ENCODE measurements at places on chromosomes 2 and 18.
A peak's percentile ranks its signal among the peaks of the same experiment; 100 is the strongest.

DNA sequence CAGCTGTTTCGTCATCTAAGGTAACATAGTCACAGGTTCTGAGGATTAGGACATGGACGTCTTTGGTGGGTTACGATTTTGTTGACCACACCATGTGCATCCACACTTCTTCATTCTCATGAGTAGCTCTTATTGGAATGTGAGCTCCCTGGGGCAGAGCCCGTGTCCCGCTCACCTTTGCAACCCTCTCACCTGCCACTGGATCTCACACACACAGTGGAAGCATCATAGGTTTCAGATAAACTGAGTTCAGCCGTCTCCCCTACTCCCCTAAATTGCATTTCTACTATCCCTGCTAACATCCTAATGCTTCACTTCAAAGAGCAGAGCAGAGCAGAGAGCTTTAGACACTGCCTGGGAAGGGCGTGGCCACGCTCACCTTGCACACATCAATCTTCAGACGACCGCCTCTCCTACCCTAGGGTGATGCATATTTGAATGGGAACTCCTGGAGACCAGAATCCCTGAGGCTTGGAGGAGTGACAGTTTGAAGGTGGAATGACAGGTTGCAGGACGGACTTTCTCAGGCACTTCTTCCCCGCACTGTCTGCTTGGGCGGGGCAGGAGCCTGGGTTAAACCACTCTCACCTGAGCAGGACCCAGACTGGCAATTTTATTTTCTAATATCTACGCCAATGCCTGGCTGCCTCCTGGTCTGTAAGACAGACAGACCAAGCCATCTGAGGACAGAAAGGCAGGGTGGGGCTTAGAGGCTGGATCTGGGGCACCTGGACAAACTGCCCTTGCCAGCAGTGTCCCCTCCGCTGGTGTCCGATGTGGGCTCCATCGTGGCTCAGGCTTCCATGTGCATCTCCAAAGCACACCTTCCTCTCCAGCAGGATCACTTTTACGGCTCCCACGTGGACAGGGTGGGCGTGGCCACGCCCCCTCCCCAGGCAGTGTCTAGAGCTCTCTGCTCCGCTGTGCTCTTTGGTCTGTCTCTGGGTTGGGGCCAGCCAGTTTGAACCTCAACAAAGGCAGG is 229.5 kb upstream of the COPS8 start:
- no peak for DNase-seq

GRCh38 chr2:220932041-220932440 is 640.1 kb downstream of the EPHA4 start:
- DNase-seq = no peak

- DNase-seq = peak; percentile 44
Observed at GRCh38 chr2:221283896-221284545, 288.1 kb downstream of the EPHA4 start.

DNA sequence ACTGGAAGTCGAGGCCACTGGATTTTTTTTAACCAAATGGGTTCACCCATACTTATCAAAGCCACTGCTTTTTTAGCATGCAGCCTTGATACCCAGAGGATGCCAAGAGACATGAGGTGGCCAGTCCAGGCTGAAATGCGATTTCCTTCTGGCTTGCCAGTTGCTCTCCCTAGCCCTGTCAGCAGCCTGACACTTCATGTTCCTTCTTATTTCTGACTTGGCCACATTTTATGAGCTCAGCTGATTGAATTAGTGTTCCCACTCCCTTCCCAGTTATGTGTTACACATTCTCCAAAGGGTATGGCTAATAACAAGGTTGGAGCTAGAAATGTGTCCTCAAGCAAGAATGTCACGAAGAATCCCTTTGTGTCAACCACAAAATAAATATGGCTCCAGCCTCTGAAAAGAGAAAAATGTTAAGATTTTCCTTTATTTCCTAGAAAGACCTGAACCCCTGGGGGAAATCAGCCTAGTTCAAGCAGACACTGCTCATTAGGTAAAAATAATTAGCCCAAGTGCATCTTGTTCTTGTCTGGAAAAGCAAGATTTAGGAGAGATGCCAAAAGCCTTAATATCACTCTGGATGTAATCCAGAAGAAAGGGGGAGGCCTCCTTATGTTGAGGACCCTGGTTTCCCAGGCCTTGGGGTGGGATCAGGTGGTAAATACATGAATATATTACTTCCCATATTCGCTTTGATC is 121.7 kb upstream of the TACR1 start:
- no peak for DNase-seq

DNA sequence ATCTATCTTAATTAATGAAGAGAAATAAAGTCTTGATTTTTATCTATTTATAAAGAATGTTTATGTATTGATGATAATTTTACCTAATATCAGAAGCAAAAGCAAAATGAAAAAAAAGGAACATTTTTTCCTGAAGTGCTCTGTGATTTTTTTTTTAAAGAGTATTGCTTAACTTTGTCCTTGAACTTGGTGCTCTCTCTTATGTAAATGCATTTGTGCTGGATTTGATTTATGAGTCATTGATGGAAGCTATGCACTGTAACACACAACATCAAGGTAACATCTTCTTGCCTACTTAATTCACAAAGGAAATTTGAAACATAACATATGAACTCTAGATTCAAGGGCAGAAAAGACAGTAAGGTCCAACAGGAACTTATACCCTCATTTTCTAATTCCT is 312.9 kb upstream of the CDH19 start:
- DNase-seq = no peak

GRCh38 chr2:105683011-105683492 is 61.7 kb upstream of the NCK2 start:
- peak; percentile 71 for DNase-seq

- DNase-seq = peak; percentile 67
Observed at GRCh38 chr18:49090901-49091300, 140.1 kb upstream of the SMAD7 start.

- peak; percentile 2 for DNase-seq
Observed at GRCh38 chr2:133166031-133166430, 402.2 kb downstream of the NCKAP5 start.

DNA sequence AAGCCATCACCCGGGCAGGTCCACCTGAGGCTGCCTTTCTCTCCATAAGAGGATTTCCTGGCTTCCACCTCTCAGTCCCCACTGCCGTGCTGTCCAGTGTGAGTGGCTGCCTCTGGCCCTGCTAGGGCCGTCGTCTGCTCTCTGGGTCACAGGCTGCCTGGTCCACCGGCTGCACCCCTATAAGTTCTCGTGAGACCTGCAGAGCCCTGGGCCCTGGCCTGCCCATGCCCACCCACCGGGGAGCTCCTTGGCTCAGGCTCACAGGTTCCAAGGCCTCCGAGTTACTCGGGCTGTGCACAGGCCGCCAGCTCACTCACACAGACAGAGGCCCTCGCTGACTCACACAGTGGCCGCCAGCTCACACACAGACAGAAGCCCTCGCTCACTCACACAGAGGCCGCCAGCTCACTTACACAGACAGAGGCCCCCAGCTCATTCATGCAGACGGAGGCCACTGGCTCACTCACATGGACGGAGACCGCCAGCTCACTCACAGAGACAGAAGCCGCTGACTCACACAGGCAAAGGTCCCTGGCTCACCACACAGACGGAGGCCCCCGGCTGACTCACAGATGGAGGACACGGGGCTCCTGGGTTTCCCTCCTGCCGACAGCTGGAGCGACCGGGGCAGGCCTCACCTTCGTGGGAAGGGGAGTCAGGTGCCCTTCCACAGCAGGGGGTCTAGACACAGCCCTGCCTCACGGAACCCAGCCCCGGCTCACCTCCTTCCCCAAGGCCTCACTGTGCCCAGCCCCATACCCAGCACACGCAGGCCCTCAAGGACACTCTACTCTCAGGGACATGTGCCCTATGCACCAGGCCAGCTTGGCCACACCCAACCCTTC is 334.1 kb upstream of the MYT1L start:
- DNase-seq = no peak

- no peak for DNase-seq
Observed at GRCh38 chr2:166341426-166341825, 34.3 kb downstream of the SCN9A start.

DNA sequence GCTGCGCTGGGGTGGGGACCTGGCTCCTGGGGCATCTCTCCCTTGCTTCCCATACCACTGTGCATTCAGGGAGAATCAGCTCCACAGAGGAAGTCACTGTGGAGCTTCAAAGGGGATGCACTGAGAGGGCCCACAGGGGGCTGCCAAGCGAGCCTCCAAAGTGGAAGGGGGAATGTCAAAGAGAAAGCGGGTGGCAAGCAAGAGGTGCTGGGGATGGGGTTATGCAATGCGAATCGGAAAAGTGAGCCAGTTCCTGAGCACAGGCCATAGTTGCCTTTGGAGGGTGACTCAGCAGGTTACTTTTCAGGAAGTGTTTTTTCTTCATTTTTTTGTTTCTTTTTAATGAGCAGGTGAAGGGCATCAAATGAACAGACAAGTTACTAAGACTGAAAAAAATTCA is 17.6 kb downstream of the PMAIP1 start:
- DNase-seq = no peak

GRCh38 chr2:112836163-112836560 is 417 bp downstream of the IL1B start:
- DNase-seq = no peak

- DNase-seq = no peak
Observed at GRCh38 chr2:166373951-166374350, 1.8 kb downstream of the SCN9A start.

GRCh38 chr2:75494137-75494769 is 66.5 kb downstream of the EVA1A start:
- no peak for DNase-seq

DNA sequence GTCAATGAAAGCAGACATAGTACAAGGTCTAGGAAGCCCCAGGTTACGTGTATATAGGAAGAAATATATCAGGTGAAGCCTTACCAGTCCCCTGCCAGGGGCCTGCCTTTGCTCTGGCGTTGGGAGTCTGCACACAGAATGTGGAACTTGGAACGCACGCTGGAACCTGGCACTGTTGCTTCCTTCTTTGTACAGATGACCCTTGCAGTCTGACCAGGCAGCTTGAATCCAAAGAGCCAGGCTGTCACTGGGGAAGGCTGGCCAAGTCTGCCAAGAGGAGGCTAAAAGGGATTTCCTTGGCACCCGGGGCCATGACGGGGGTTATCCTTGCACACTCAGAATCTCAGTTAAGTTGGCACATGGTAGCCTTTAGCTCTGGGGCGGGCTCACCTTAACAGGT is 39.5 kb downstream of the TMEM247 start:
- no peak for DNase-seq

GRCh38 chr2:216206041-216206703 is 97.0 kb downstream of the XRCC5 start:
- DNase-seq = no peak

GRCh38 chr2:82857967-82858366 is 1601.1 kb downstream of the SUCLG1 start:
- DNase-seq = no peak

Data from foreskin melanocyte (primary cell).